Testis (tissue), 5 donors: ENCODE measurements at places on chromosomes 6 and 20. TPM values are rescaled to one million over a fixed set of nuclear protein-coding genes. Genes with fewer than 3 reads are reported as not detected.

GATA5 gene
- 54.5 TPM for total RNA-seq

DNA sequence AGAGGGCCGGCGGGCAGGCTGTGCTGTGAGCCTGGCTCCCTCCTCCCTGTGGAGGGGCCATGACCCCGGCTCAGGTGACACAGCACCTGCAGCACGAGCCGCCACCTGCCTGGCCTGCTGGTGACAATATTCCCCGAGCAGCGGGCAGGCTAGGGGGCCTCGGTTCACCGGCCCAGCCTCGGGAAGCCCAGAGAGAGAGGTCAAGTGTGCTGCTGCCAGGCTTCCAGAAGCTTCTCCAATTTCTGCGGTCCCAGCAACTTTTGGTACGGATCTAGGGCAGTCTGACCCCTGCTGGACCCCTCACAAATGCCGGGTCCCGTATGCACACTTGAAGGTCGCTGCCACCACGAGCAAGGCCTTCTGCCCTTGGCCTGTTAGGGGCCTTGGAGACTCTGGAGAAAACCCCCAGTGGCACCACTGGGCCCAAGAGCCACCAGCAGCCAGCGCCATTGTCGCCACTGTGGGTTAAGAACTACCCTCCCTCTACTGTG lies 38.6 kb upstream of the NOL4L start:
- no peak for DNase-seq
- H3K27me3 ChIP-seq: no peaks in the 10 kb centered on the region
- no peak overlapping the region for H3K4me3 ChIP-seq
- H3K4me1 ChIP-seq: peaks cover 14% of the 10 kb centered on the region
- no peaks in the 10 kb centered on the region for H3K36me3 ChIP-seq
- H3K27ac ChIP-seq: no peak overlapping the region

PRND gene
- 431 TPM for total RNA-seq

DNA sequence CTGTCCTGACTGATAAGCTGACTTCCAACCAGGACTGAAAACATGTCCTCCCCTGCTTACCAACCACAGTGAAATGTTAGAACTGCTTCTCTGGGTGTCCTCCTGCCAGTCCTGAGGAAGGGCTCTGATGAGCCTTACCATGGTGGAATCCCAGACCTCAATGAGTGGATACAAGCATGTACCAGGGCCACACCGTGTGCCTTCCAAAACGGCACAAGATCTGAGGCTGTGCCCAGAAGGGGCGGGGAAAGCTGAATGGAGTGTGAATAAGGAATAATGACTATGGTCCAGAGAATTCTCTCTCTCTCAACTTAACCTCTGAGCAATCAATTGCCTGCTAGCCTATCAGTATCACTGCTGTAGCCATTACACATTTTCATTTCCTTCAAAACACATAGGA lies 51.7 kb downstream of the PDE10A start:
- DNase-seq: no peak
- no peaks in the 10 kb centered on the region for H3K27me3 ChIP-seq
- no peak overlapping the region for H3K27ac ChIP-seq
- no peaks in the 10 kb centered on the region for H3K4me1 ChIP-seq
- no peaks in the 10 kb centered on the region for H3K36me3 ChIP-seq

- peak overlapping the region; percentile 75 for H3K27ac ChIP-seq
- peaks cover 30% of the 10 kb centered on the region for H3K4me1 ChIP-seq
- no peaks in the 10 kb centered on the region for H3K27me3 ChIP-seq
- DNase-seq: peak; percentile 91
- H3K4me3 ChIP-seq: no peak overlapping the region
Observed at GRCh38 chr6:42898891-42899361, 16.9 kb upstream of the PTCRA start.

- peaks cover 9% of the 10 kb centered on the region for H3K4me1 ChIP-seq
- no peaks in the 10 kb centered on the region for H3K36me3 ChIP-seq
- H3K27ac ChIP-seq: no peak overlapping the region
- no peaks in the 10 kb centered on the region for H3K27me3 ChIP-seq
Observed at GRCh38 chr6:136732889-136733288, 59.4 kb downstream of the MAP3K5 start.

SMOC2 gene
- 140 TPM for total RNA-seq

- H3K27ac ChIP-seq: no peak overlapping the region
- no peaks in the 10 kb centered on the region for H3K4me1 ChIP-seq
- DNase-seq: no peak
- no peaks in the 10 kb centered on the region for H3K36me3 ChIP-seq
Observed at GRCh38 chr6:13434777-13435176, 52.6 kb downstream of the GFOD1 start.

DNA sequence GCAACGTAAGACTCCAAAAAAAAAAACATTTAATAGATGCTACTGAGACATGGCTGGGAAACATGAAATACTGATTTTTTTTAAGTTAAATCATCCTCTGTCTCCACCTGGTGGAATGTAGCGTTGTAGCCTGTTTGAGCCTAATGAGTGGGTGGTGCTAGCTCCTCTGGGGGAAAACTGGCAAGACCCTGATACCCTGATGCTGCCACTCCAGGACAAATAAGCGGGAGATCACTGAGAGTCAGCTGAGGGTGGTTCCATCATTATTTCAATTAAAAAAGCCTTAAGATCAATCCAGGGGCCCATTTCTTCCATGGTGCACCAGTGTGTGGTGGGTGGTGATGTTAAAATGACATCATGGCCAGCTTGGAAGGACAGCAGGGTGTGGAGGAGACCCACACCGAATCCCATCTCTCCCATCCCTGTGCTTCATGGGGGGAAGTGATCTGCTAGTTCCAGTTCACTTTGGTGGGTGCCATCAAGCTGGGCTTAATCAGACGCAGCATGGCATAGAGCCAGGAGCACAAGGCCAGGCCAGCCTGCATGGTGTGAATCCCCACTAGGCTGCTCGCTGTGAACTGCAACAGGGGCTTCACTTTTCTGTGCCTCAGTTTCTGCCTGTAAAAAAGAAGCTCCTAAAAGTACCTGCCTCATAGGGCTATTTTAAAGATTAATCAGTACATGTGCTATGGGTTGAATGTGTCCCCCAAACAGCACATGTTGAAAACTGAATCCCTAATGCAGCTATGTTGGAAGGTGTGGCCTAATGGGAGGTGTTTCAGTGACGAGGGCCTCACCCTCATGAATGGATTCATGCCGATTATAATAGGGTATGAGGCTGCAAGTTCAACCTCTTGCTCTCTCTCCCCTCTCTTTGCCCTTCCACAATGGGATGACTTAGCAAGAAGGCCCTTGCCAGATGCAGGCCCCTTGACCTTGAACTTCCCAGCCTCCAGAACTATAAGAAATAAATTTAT lies 13.0 kb upstream of the MRPS10 start:
- no peak for DNase-seq
- no peaks in the 10 kb centered on the region for H3K4me1 ChIP-seq
- no peak overlapping the region for H3K27ac ChIP-seq
- no peaks in the 10 kb centered on the region for H3K27me3 ChIP-seq

COL12A1 gene
- 11.4 TPM for total RNA-seq

GRCh38 chr6:40710626-40711330 lies 123.6 kb upstream of the LRFN2 start:
- no peaks in the 10 kb centered on the region for H3K36me3 ChIP-seq
- H3K4me1 ChIP-seq: no peaks in the 10 kb centered on the region
- no peak overlapping the region for H3K27ac ChIP-seq
- no peak for DNase-seq
- no peaks in the 10 kb centered on the region for H3K27me3 ChIP-seq

- no peak overlapping the region for H3K4me3 ChIP-seq
- DNase-seq: no peak
- no peaks in the 10 kb centered on the region for H3K27me3 ChIP-seq
Observed at GRCh38 chr20:46150943-46151342, 32.8 kb downstream of the CD40 start.

DNA sequence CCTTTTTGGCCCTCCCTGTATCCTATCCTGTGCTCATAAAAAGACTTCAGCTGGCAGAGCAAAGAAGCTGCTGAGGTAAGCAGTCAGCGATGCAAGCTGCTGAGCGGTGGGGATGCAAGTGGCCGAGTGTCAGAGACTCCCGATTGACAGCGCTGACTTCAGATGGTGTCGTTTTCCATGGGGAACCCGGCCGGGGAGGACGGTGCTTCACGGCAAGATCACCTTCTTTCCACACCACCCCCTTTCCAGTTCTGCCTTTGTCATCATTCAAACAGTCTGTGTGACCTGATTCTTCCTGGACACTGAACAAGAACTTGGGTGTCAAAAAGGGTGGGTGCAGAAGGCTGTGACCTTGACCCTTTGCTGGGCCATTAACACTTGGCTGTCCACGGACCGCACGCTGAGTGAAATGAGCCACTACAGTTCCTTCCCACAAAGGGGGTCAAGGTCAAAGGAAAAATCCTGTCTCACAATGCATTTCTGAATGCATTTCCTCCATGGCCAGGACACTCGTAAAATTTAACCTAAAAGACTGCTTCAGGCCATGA lies 52.9 kb upstream of the UNC93A start:
- no peaks in the 10 kb centered on the region for H3K36me3 ChIP-seq
- no peak for DNase-seq
- no peak overlapping the region for H3K27ac ChIP-seq
- H3K27me3 ChIP-seq: no peaks in the 10 kb centered on the region
- H3K4me1 ChIP-seq: peaks cover 18% of the 10 kb centered on the region
- H3K4me3 ChIP-seq: no peak overlapping the region

DNA sequence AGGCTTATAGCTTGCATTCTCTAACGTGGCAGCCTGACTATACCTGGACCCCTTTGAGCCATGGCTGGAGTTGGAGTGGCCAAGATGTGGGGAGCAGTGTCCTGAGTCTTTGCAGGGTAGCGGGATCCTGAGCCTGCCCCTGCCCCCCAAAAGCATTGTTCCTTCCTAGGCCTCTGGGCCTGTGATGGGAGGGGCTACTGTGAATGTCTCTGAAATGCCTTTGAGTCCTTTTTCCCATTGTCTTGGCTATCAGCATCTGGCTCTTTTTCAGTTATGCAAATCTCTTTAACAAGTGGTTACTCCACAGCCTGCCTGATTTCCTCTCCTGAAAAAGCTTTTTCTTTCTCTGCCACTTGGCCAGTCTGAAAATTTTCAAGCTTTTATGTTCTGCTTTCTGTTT lies 17.0 kb upstream of the PRL start:
- H3K36me3 ChIP-seq: no peaks in the 10 kb centered on the region
- H3K27me3 ChIP-seq: no peaks in the 10 kb centered on the region
- no peak for DNase-seq
- no peaks in the 10 kb centered on the region for H3K4me1 ChIP-seq

DNA sequence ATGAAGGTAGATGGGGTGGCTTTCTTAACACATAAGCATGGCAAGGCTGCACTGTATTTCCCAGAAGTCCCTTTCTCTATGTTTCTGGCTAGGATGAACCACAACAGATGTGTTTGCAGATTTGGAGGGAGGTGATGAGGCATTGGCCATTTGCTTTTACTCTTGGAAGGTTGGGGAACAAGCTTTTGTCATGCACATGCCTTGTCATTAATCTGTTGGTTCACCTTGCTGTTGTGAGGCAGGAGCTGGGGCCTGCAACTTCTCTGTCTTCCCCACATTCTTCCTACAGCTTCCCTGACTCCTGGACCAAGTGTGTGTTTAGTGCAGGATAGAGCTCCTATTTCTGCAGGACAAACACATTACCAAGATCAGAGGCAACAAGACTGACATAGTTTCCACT lies 326.2 kb upstream of the SPTLC3 start:
- no peaks in the 10 kb centered on the region for H3K4me1 ChIP-seq
- H3K4me3 ChIP-seq: no peak overlapping the region
- H3K27me3 ChIP-seq: no peaks in the 10 kb centered on the region
- no peaks in the 10 kb centered on the region for H3K36me3 ChIP-seq

UNC5CL gene
- total RNA-seq: 2.0 TPM

DNA sequence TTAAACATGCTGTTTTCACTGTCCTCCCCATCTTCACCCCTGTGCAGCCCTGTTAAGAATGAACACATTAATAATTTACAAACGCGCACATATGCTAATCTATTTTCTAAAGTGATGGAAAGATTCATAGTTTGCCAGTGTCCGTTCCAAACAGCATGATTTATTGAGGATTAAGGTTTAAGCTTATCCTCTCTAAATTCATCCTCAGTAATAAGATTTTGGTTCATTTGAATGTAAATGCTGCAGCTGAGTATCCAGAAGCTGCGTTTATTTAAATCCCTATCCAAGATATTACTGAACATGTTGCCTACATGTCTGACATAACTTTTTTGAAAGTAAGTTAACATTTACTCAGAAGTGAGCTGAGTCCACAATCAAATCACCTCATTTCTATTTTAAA lies 42.8 kb upstream of the FAM135A start:
- H3K27me3 ChIP-seq: no peaks in the 10 kb centered on the region
- no peak for DNase-seq
- H3K36me3 ChIP-seq: no peaks in the 10 kb centered on the region
- H3K4me1 ChIP-seq: no peaks in the 10 kb centered on the region
- no peak overlapping the region for H3K27ac ChIP-seq

GRCh38 chr6:82178077-82178758 lies 69.3 kb downstream of the IBTK start:
- no peaks in the 10 kb centered on the region for H3K4me1 ChIP-seq
- H3K27ac ChIP-seq: no peak overlapping the region
- no peak for DNase-seq

DNA sequence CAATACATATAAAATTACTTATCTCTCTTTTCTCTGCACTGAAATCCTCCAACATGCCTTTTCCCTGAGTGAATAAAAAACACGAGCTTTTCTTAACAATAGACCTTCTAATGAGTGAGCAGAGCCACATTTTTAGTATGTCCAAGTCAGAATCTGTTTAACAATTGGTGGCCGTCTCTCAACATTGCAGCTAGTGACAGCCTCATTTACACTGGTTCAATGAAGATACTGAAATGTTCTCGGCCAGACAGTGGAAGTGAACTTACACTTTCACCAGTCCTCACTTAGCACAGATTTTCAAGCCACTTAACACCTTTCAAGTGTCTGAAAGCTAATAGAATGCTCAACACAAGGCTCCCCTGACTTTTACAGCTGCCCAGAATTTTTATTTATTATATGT lies 767.1 kb downstream of the KIF16B start:
- no peaks in the 10 kb centered on the region for H3K36me3 ChIP-seq
- no peak overlapping the region for H3K27ac ChIP-seq
- no peak for DNase-seq
- no peak overlapping the region for H3K4me3 ChIP-seq
- H3K4me1 ChIP-seq: no peaks in the 10 kb centered on the region
- H3K27me3 ChIP-seq: no peaks in the 10 kb centered on the region

C6orf58 gene
- not detected for total RNA-seq

DNA sequence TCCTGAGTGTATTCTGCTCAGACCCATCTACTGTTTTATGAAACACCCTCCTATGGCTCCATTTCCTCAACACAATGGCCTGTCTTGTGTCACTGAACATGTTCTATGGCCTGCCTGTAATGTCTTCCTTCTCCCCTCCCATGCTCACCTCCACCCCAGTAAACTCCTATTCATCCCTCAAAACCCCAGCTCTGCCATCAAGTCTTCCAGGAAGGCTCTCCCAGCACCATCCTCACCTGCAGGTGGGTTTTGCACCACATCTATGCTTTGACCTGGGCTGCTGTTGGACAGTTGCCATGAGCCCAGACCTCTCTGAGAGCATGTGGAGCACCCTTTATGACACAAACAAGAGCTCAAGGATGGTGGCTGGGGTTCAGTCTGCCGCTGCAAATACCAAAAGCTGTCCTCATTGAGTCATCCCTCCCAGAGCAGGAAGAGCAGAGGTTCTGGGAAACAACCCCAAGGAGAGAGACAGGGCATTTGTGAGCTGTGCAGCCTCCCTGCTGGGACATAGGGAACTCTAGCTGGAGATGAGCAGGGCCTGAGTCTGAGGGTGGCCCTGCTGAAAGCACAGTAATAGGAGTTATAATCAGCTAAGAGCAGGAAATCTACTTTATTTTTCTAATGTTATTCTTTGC lies 93.8 kb upstream of the CD93 start:
- peaks cover 5% of the 10 kb centered on the region for H3K4me1 ChIP-seq
- DNase-seq: no peak
- peak overlapping the region; percentile 54 for H3K27ac ChIP-seq
- no peaks in the 10 kb centered on the region for H3K27me3 ChIP-seq

GRCh38 chr6:5466281-5467136 lies 205.2 kb downstream of the FARS2 start:
- no peaks in the 10 kb centered on the region for H3K4me1 ChIP-seq
- H3K4me3 ChIP-seq: no peak overlapping the region

KIF25 gene
- 5.0 TPM for total RNA-seq

SDHAF4 gene
- 8.8 TPM for total RNA-seq

DUSP22 gene
- total RNA-seq: 129 TPM
